ENCODE measurements at places on chromosomes 4 and X.

- DNase-seq: peak; percentile 18
Measured at GRCh38 chr4:83440148-83440814, 15.3 kb downstream of the HELQ start.

GRCh38 chr4:106021737-106022410 lies 126.6 kb downstream of the NPNT start:
- DNase-seq: no peak

GRCh38 chr4:185773419-185773818 lies 38.6 kb downstream of the SORBS2 start:
- DNase-seq: no peak

GRCh38 chr4:151798678-151799416 lies 38.0 kb upstream of the GATB start:
- DNase-seq: peak; percentile 49

DNA sequence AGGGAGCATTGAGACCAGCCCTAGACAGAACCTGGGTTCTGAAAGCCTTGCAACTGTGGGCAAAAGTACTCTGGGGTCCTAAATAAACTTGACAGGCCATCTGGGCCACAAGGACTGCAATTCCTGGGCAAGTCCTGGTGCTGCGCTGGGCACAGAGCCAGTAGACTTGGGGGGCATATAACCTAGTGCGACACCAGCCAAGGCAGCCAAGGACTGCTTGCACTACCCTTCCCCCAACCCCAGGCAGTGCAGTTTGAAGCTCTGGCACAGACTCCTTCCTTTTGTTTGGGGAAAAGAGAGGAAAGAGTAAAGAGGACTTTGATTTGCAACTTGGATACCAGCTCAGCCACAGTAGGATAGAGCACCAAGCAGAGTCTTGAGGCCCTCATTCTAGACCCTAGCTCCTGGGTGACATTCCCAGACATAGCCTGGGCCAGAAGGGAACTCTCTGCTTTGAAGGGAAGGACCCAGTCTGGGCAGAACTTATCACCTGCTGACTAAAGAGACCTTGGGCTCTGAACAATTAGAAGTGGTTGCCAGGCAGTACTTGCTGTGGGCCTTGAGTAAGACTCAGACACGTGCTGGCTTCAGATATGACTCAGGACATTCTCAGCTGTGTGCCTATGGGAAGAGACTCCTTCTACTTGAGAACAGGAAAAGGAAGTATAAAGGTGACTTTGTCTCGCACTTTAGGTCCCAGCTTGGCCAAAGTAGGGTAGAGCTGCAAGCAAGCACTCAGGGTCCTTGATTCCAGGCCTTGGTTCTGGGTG lies 522.8 kb downstream of the GLUD2 start:
- no peak for DNase-seq

DNA sequence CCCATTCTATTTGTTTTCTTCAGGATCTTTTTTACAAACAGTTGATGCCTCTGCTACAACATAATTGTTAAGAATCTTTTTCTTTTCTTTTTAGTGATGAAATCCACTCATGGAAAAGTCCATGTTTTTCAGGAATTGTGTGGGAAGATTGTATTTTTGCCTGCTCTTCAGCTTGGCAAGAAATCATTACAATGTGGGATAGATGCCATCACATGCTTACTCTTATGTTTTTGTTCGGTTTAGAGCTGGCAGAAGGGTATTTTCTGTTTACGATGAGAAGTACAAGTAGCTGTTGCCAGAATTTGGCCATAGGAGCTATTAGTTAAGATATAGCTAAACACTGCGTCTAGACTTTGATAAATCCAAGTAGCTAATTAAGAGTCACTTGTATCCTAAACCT lies 2585.3 kb downstream of the ARAP2 start:
- no peak for DNase-seq

DNA sequence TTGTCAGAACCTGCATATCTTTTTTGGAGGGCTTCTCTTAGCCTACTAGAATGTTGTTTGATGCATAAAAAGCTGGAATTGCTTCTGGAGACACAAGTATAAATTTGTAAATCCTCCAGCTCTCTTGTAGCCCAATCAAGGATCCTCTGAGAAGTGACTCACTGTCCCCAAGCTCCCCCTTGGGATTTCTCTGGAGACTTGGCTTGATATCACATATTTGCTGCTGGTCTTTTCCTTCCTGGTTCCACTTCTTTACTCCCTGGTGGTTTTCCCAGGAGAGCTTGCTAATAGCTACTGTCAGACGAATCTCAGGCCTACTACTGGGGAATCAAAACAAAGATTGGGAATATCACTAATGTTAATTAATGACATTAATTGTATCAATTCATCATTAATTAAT lies 173.1 kb downstream of the STK32B start:
- no peak for DNase-seq

GRCh38 chrX:18617407-18617750 lies 54.5 kb downstream of the RS1 start:
- no peak for DNase-seq

DNA sequence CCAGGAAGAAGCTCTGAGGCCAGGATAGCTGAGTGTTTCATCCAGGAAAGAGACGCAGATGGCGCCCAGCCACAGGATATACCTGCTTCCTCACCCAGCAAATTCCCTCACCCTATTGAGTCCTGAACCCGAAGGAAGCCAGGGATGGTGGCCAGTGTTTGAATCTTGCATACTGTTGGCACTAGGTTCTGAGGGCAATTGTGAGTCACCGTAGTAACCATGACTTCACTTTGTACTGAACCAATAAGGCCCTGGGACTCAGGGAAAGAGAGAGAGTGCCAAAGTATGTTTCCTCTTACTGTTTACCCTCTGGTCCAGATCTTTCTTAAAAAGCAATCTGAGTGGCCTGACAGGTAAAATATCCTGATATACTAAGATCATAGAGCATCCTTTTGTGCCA lies 25.6 kb upstream of the SMIM10L2A start:
- DNase-seq: no peak

GRCh38 chrX:10518073-10518472 lies 102.3 kb downstream of the MID1 start:
- no peak for DNase-seq

DNA sequence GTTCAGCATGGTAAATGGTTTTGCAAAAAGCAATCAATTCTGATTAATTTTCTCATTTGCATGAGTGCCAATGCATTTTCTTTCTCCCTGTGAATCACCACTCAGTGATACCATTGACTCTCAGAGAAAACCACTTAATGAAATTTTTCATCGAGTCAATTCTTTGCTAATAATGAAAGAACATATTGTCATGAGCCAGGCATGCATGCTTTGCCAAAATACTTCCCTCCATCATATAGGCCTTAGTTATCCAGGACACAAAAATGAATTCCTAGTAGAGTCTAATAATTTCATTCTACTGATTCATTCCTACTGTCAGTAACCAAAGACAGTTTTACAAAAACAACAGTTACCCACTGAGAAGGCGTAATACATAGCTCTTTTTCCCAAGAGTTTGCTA lies 680.0 kb downstream of the TRIML1 start:
- no peak for DNase-seq

All from GM06990 (cell line).